ENCODE measurements at places on chromosomes 2 and 18. TPM values are rescaled to one million over a fixed set of nuclear protein-coding genes. Genes with fewer than 3 reads are reported as not detected.

PPP1R1C gene
- 1.7 TPM for total RNA-seq

IL1B gene
- total RNA-seq = not detected

GRCh38 chr2:74679615-74680014, 25.6 kb downstream of the SEMA4F start:
- no peak overlapping the region for H3K27ac ChIP-seq
- H3K4me1 ChIP-seq = peaks cover 10% of the 10 kb centered on the region
- H3K36me3 ChIP-seq = peaks cover 22% of the 10 kb centered on the region
- DNase-seq = no peak
- no peaks in the 10 kb centered on the region for H3K27me3 ChIP-seq

DNA sequence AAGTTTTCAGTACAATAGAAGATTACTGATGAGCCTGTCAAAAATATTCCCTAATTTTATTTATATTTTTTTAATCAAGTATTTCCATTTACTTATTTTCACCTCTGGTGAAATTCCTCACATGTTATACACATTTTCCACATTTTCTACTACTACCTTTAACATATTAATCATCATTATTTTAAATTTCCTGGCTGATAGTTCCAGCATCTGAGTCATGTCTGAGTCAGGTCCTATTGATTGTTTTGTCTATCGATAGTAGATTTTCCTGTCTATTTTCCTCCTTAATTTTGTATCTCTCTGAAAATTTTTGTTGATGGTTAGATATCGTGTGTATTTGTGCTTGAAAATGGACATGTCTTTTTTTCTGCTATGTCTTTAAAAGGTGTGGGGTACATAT, 211.8 kb upstream of the DSEL start:
- DNase-seq = no peak
- H3K27ac ChIP-seq = no peak overlapping the region
- no peaks in the 10 kb centered on the region for H3K27me3 ChIP-seq
- no peak overlapping the region for H3K4me3 ChIP-seq
- no peaks in the 10 kb centered on the region for H3K36me3 ChIP-seq
